Activated naive CD8-positive, alpha-beta T cell treated with anti-CD3 and anti-CD28 coated beads, Interleukin-2, amount 10 ng/mL, durations not matched to agents 7 days and 5 days (primary cell): ENCODE measurements at places on chromosomes 13 and 19. TPM values are rescaled to one million over a fixed set of nuclear protein-coding genes. Genes with fewer than 3 reads are reported as not detected.

DNA sequence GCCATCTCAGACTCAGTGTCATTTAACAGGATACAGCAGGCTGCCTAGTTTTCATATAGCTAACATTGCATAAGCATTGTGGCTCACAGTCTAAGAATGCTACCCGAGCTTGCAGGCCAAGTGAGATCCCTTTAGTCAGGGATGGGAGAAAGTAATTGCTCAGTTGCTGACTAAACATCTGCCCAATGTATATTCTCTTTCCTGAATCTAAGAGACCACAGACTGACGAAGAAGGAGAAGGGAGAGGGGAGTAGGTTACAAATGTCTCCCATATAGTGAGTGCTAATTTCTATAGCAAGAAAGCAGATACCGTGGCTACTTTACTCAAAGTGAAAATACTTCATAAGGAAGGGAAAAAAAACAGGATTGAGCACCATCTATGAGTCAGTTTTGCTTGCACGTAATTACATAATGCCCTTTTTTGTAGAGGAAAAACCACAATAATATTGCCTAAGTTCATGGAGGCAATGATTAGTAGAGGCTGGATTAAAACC, 453.9 kb downstream of the COG6 start:
- DNase-seq: no peak

DNA sequence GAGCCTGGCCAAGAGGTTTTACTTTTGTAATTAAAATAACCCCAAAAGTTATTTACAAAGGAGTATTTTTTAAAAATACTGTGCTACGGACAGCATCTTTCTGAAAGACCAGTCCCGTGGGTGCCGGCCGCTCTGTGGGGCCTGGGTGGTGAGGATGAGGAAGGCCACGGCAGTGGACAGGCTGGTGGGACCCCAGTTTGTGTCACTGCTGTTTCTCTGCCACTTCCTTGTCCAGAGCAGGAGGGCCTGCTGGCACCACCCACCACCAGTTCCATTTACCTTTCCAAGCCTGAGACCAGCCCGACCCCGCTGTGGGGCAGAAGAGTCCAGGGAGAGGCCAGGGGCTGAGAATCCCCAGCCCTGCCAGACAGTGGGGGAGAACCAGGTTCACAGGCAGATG, 23.8 kb downstream of the ELAVL1 start:
- DNase-seq: no peak

DNA sequence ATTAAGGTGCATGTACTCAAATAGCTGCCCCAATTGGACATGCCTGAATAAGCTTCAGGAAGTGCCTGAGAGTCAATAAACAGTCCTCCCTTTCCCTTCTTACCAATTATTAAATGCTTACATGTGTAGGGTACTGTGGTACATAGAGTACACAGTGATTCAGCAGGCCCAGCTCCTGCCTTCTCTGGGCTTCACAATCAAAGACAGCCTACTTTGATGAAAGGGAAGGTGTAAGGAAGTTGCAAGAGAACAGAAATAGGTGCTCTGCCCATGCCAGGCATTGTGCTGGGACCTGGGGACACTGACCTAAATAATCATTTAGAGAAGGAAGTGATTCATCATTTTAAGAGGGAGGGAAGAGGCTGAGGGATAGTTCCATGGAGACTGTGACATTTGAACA, 17.2 kb downstream of the FRY start:
- no peak for DNase-seq

DNA sequence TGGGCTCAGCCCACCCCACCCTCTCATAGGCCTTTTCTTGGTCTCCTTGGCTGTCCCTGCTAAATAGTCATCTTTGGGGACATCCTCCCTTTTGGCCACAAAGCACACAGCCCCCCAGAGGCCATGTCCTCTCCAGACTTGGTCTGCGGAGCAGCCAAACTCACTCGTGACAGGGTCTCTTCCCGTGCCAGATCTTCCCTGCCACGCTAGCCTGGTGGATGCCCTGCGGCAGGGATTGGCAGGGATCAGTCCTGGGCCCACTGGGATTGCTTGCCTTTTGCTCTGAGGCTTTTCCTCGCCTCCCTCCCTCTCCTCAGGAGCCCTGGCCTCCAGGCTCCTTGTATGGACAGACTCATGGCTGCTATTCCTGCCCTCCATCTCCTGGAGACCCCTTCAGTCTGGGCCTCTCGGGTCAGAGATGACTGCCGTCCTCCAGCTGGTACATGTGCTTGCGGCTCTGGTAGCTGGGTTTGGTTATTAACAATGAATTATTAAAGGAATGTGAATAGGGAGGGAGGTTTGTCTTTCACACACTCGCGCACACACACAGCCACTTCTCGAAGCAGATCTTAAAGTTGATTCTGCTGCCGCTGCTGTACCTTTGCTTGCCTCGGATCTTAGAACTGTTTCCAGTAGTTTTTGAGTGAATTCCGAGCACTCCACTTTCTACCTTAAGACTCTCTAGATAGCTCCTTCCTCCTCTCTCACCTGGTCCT, 45.1 kb downstream of the NFIX start:
- DNase-seq: no peak

GRCh38 chr19:43534816-43535761, 2.1 kb downstream of the ZNF575 start:
- DNase-seq: peak; percentile 46

- no peak for DNase-seq
Measured at GRCh38 chr13:51800486-51800885, 3.5 kb downstream of the DHRS12 start.

- DNase-seq: no peak
Measured at GRCh38 chr13:19155321-19155861, 26.2 kb downstream of the TUBA3C start.

DNA sequence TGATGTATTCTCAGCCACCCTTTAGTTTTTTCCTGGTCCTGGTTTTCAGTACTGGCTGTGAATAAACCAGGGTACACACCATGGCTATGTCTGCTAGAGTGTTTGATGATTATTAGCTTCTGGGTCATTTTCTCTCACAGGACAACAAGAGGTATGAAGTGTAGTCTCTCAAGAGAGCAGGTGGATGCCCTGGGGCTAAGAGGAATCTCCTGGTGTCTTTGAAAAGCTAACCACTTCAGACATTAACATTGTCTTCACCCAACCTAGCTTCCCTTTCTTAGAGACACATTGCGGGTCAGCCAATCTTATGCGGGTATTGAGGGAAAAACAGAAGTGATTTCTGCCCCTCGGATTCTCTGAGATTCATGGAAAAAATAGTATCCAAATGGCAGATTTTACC, 1.6 kb downstream of the ZNF730 start:
- no peak for DNase-seq

PCDH17 gene
- not detected for total RNA-seq

ANGPTL4 gene
- 0.64 TPM for total RNA-seq

EDDM13 gene
- 1.2 TPM for total RNA-seq
